Stimulated activated CD8-positive, alpha-beta memory T cell treated with anti-CD3 and anti-CD28 coated beads, Interleukin-4, amount 100 ng/mL, for 4 hours (primary cell): ENCODE measurements at places on chromosomes 16 and 17.

GRCh38 chr17:74864866-74865395, 5.2 kb upstream of the GRIN2C start:
- peak; percentile 30 for DNase-seq

DNA sequence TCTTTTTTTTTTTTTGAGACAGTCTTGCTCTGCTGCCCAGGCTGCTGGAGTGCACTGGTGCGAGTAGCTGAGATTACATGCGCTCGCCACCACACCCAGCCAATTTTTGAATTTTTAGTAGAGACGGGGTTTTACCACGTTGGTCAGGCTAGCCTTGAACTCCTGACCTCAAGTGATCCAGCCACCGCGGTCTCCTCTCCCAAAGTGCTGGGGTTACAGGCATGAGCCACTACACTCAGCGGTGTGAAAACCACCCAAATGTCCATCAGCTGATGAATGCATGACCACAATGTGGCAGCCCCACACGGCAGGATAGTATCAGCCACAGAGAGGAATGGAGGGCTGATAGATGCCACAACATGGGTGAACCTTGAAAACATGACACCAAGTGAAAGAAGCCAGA, 2.1 kb downstream of the P2RX5 start:
- DNase-seq, result no peak

DNA sequence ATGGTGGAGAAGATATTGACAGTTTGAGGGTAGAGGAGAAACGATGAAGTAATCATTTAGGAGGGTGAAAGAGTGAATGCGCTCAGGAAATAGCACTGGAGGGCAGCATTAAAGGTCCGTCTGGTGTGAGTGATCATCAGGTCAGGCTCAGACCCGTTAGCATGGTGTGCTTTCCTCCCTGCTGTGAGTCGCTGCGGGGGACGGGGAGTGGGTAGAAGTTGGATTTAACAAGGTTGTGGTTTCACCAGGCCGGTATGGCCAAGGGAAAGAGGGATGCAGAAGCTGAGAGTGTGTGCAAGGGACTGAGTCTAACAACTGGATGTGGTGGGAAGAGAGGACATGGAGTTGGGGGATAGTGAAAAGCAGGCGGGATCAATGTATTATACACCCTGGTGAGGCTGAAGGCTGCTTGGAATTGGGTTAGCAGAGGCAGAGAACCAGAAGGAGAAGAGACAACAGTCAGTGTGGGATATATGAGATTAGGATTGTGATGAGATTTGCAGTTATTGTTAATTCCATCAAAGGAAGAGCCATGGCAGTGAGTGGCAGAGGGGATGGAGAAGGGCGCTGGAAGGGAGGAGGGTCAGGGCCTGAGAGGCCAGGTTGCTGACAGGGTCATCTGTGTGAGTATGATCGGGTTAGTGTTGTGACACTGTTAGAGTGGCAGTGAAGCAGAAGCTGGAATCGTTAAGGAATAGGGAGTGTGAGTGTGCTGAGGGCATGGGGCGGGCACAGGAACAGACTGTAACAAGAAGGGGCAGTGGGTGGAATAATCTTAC, 59.0 kb upstream of the TBX2 start:
- DNase-seq, result no peak

GRCh38 chr16:24775455-24775854, 46.0 kb downstream of the TNRC6A start:
- DNase-seq, result no peak

DNA sequence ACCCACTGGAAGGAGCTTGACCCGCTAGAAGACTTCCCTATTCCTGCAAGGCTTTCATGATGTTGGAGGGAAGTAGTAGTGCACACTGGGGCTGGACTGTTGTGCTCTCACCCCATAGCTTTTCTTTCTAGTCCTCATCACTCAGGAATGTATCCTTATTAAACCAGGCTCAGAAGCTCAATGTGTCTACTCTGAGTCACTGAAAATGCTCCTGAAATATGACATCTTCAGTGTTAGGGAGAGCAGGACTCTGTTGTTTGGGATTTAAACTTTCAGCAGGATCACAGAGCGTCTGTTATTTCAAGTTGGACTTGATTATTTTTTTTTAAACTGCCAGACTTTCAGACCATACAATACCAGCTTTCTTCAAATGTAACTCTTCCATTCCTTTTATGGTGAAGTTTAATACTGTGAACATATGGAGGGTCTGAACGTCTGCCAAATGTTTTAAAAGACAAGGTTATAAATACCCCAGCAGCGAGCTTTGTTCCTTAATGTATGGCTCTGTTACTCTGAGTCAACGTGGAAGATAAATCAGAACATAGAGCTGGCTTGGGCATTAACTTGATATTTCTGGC, 257.5 kb downstream of the CDH11 start:
- no peak for DNase-seq

- no peak for DNase-seq
Measured at GRCh38 chr17:49835472-49835871, 12.4 kb downstream of the TAC4 start.

DNA sequence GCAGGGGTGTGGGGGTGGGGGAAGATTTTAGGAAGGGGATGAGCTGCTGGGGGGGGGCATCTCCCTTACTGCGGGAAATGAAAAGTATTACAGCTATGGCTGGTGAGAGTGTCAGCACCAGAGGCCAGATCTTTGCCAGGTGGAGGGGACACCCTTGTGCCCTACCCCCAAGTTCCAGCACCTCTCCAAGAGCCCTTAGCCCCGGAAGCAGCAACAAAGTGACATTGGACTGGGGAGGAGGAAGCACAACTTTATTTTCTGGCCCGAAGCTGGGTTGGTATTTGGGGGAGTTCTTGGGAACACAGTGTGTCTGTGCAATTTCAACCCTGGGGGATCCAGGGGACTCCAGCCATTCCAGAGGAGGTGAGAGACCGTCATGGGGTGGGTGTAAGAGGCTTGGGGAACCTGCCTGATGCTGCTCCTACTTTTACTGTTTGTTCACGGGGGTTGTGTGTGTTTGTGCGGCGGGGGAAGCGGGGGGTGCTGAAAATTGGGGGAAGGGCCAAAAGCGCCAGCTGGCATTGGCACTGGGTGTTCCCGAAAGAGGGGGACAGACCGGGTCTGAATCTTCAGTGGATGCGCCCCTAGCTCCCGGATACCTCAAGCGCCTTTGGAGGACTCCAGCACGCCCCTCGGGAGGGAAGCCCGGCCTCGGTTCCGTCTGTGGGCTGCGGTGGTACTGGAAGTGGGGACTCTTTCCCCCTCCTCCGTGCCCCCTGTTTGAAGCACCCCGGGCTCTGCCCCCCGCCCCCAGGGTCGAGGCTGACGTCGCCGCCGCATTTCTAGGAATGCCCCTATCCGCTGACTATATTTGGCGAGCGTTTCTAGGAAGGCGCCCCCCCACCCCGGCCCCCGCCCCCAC, 230.3 kb downstream of the MRTFB start:
- no peak for DNase-seq
